ENCODE measurements at places on chromosomes 12 and 14.

- DNase-seq, result no peak
Observed at GRCh38 chr14:89654998-89655397, 238.0 kb upstream of the FOXN3 start.

DNA sequence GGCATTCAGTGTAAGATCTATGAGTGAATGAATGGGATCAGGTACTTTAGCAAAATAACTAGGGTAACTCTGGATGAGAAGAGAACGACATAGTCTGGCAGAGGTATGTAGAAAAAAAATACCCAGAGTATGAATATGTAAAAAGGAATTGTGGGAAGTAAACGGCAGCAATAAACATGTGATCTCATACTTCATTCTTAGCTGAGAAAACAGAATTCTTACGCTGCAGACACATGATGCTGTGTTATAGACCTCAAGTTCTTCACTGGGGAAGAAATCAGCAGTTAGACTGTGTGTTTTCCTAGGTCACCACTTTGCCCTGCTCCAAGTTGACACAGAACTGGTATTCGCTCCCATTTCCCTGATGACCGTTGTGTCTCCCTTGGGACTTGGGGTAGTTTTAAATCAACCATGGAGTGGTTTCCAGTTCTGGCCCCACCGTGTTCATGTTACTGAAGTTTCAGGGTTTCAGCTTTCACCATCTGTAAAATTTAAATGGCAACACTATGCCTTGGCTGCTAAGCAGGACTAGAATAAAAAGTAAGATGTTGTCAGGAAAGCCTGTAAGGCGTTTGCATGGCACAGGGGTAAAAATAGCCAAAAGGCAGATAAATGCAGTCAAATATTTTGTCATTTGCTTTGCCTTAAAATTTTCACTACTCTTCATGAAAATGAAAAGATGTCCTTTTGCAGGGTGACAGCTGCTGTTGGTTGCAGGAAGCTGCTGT, 223.7 kb downstream of the PELI2 start:
- DNase-seq, result peak; percentile 59

DNA sequence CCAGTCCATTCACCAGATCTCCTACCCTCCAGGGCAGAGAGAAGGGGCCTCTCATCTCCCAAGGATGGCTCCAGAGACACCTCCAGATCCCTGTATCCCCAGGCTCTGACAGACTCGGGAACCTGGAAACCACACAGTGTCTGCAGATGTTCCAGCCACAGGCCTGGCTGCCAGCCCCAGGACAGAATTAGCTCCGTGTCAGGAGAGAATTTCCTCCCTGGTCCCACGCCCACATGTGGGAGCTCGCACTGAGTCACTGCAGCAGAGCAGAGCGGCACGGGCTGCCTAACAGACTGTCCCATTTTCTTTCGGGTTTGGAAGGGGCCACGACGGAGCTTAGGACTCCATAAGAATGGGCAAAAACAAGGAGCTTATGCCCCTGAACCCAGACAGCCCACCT, 33.6 kb downstream of the CMKLR1 start:
- DNase-seq, result peak; percentile 93

DNA sequence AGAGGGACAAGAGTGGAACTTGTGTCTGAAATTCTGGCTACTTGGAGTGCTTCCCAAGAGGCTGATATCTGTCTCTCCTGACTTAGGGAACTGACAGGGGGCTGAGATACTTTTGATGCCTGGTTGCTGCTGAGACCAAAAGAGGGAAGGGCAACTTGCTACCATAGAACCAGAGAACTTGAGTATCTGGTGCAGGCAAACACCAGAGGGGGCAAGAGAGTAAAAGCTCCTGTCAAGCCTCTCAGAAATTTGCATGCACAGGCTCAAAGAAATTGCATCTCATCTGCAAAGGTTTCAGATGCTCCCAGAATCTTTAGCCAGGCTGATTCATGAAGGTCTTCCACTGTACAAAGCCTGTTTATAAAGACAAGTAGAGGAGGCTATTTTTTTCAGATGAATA, 391.3 kb upstream of the FOXG1 start:
- no peak for DNase-seq

- no peak for DNase-seq
Observed at GRCh38 chr14:52267501-52268278, at the start of gene PTGDR. TSS of gene PTGDR (plus strand) at chr14:52267698. CDS start at chr14:52267815, 117 bp downstream.

GRCh38 chr14:31307618-31308017, 100.0 kb upstream of the HECTD1 start:
- no peak for DNase-seq

DNA sequence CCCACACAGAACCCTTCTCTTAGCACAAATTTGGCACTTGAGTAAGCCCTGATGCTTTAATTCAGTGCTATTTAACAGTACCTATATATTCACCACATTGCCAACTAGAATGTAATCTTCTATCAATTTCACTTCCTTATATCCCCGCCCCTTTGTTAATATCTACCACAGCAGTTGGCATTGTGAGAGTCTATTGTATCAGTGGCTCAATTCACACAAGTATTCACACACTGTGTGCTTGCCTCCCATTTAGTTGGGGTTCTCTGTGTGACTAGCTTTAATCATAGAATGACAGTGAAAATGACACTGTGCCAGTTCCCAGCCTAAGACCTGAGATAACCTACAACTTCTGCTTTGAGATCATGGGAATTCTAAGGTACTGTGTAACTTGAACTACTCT, 103.1 kb downstream of the SEC23A start:
- no peak for DNase-seq

DNA sequence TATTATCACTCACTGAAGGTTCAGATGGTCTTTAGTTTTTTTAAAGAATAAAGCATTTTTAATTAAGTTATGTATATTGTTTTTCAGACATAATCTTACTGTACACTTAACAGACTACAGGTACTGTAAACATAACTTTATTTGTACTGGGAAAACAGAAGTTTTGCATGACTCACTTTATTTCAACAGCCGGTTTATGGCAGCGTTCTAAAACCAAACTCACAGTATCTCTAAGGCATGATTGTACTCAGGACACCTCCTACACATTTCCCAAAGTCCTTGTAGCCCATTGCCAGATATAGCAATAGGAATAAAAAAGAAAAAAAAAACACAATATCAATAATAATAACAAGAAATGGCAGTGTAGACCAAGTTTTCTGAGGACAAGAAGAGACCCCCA, 1341.4 kb downstream of the FSCB start:
- no peak for DNase-seq

- DNase-seq, result no peak
Observed at GRCh38 chr12:120468325-120468820, 1.2 kb downstream of the SRSF9 start.

DNA sequence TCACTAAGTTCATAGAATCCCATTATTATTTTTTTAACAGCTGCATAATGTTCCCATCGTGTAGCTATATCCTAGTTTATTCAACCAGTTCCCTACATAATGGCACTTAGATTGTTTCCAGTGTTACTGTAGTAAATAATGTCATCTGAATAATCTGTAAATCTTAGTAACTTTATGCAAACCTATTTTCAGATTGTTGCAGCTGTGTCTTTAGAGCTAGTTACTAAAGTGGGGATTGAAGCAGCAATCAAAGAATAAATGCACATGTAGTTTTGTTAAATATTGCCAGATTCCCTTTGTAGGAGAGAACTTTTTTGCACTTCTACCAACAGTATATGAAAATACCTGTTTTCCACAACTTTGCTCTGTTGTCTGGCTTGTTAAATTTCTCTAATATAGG, 13.1 kb downstream of the ARID2 start:
- DNase-seq, result no peak

DNA sequence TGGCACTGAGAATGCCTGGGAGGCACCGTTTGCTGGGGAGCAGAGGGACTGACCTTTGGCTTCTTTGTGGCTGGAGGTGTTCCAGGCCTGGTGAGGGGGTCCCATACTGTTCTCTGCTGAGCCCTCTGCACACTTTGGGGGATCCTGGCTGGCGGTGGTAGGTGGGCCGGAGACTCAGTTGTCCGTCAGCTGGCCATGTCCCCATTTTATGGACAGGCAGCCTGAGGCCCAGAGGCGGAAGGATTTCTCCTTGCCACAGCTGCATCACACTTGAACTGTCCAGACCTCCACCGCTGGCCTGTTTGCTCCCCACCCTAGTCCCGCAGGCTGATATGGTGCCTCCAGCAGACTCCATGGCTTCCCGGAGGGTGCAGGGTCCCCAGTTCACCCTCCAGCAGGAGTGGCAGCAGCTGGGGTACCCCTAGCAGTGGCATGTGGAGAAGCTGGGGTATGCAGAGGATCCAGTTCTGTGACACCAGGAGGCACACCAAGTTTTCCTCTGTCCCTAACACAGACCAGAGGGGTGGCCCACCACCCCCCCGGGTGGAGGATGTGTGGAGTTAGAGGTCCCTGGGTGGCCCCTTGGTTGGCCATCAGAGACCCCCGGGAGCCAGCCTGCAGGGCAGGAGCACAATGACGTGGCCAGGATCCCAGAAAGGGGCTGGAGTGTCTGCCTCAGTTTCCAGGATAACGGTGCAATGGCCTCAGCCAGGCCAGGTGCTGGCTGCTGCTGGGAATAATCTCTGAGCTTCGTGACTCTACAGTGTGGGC, 14.8 kb downstream of the SLC25A29 start:
- no peak for DNase-seq

- DNase-seq, result no peak
Observed at GRCh38 chr12:113475451-113476175, 3.9 kb upstream of the LHX5 start.

DNA sequence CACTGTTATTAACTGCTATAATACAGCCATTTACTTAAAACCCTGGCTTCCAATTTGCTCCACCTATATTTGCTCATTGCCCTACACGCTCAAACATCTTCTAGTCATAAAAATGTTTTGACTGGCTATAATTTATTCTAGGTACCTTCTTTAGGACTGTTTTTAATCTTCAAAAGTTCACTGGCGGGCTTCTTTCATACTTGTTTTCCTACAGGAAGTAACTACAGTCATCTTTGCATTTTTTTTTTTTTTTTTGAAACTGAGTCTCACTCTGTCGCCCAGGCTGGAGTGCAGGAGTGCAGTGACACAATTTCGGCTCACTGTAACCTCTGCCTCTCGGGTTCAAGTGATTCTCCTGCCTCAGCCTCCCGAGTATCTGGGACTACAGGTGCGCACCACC, 32.5 kb downstream of the MPHOSPH9 start:
- DNase-seq, result no peak

GRCh38 chr12:108614639-108615038, 16.8 kb upstream of the TMEM119 start:
- no peak for DNase-seq

DNA sequence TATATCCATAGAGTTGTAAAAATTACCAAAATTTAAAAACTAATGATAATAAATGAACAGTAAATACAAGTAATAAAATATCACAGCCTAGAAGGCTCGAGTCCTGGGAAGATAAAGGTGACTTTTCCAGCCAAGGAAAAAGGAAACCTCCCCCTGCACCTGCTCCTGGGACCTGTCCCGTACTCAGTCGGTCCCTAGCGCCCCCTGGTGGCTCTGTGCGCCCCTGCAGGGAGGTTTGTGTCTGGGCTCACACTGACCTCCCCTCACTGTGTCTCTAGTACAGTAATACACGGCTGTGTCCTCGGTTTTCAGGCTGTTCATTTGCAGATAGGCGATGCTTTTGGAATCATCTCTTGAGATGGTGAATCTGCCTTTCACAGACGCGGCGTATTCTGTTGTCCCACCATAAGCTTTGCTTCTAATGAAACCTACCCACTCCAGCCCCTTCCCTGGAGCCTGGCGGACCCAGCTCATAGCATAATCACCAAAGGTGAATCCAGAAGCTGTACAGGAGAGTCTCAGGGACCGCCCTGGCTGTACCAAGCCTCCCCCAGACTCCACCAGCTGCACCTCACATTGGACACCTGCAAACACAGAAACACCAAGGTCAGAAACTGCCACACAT, 1030.4 kb downstream of the TMEM121 start:
- no peak for DNase-seq

- no peak for DNase-seq
Observed at GRCh38 chr12:116137318-116137717, 140.2 kb downstream of the MED13L start.

DNA sequence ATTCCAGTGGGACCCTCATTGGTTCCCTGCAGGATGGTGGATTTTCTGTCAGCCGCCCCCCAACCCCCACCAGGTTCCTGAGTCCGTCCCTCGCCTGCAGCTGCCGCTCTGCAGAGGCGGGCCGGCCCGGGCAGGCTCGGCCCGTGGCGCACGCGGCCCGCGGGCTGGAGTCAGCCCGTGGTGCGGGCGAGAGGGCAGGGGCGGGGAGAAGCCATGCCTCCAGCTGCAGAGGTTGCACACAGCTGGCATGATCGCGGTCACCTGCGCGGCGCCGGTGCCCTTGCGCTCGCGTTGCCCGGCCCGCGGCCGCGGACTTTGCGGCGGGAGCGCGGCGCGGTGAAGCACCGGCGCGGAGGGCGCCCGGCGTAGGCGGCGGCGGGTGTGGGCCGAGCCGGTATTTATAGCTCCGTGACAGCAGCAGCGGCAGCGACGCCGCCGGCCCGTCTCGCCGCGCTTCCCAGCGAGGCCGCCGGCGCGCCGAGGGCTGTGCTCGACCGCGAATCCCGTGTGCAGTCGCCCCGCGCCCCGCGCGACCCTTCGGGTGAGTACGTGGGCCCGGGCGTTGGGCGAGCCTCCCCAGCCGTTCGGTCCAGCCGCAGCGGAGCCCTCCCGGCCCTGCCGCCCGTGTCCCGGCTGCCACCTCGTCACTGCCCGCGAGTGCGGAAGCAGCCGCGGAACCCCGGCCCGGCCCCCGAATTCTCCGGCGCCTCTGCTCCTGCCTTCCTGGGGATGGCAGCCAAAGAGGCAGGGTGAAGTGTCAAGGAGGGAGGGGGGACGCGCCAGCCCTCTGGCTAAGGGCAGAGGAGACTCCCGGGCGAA, at the start of gene TMEM117:
TMEM117 (plus strand) TSS at position 426 of the 819 bp plus-strand sequence.
- no peak for DNase-seq

GRCh38 chr14:88848571-88848970, 24.1 kb downstream of the TTC8 start:
- DNase-seq, result no peak

GRCh38 chr12:110330124-110330523, 49.1 kb downstream of the ATP2A2 start:
- no peak for DNase-seq

DNA sequence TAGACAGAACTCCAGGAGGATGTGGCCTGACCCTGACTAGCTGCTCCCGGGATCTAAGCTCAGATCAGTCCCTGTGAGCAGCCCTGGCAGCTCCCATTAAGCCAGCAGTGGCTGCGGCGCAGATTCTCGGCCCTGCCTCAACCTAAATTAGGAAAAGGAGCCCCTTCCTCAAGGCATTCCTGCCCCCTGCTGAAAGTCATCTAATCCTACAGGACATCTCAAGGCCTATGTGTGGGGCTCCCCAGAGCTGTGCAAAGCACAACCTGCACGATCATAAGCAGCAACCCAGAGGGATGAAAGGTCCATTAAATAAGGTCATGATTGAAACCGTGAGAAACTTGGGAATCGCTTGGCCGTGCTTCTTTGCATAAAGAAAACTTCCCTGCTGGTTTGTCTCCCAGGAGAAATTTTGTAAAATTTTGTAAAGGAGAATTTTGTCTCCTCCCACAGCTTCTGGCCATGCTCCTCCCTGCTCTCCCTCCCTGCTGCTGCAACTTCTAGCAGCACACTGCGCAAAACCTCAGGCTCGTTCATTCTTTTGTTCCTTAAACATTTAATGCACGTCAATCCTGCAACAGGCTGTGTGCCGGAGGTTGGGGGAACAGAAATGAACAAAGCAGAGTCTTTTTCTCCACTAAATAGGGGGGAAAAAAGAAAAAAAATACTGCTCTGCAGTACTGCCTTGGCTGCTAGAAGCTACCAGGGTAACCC, 96.6 kb upstream of the SLC35F4 start:
- DNase-seq, result no peak

Measured in stromal cell of bone marrow (primary cell).